Neural progenitor cell (in vitro differentiated cells): ENCODE measurements at places on chromosomes 2 and 18.
A peak's percentile ranks its signal among the peaks of the same experiment; 100 is the strongest.

DNA sequence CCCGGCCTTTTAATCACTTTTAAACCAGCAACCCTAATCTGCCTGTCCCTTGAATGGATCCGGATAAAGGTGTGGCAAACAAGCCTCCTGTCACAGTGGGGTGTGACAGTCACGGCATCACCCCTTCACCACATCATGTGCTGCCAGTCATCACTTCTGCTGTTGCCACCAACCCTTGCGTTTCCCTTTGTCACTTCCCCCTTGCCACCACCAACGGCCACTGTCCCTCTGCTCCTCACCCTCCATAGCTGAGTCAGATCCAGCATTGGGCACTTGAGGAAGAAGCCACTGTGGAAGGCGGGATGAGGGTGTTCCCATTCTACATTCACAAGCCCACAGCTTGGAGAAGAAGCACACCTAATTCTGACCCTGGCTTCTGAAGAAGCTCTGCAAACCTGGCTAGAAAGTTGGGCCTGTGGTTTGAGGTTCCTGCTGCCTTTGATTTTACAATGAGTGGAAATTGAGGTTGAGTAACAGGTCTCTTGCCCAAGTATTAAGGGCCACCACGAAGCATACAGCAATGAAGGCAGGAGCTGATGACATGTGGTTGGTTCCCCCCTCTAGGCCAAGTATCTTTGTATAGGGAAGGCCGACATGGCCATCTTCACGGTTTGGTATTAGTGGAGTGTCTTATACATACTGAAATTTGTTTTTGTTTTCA is 22.9 kb upstream of the DARS1 start:
- no peak for DNase-seq

DNA sequence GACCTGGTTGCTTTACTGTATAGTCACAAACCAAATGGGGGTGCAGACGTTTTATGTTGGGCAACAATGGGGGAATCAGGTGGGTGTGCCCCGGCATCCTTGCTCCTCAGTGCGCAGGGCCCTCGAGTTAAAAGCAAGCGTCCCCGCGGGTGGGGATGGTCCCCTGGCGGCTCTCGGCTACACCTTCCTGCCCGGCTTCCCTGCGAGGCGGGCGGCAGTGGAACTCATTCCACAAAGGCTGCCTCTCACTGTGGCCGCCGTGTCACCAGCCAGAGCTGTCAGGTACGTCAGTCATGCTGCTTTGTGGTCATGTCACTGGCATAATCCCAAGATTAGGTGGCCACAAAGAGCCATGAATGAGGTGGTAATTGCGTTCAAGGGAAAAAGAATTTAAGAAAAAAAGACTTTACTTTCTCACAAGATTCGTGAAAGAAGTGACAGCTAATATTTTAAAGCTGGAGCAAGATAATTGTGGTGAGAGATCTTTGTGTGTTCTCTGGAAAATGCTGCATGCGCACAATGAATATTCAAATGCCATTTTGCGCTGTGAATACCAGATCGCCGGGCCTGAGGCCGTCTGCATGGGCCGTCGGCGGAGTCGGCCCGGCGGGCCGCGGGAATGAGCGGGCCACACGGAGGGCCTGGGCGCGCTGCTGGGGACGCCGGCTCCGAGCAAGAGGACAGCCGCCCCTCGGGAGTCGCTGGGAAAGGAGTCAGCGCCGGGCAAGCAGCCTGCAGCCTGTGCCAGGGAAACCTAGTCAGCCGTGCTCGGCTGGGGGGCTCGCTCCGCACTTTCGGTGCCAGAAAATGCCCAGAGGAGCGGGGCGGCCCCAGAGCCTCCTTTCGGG is 82.3 kb upstream of the LDLRAD4 start:
- peak; percentile 37 for DNase-seq

- peak; percentile 80 for DNase-seq
Measured at GRCh38 chr2:96801005-96801785, 14.9 kb upstream of the CNNM3 start.

DNA sequence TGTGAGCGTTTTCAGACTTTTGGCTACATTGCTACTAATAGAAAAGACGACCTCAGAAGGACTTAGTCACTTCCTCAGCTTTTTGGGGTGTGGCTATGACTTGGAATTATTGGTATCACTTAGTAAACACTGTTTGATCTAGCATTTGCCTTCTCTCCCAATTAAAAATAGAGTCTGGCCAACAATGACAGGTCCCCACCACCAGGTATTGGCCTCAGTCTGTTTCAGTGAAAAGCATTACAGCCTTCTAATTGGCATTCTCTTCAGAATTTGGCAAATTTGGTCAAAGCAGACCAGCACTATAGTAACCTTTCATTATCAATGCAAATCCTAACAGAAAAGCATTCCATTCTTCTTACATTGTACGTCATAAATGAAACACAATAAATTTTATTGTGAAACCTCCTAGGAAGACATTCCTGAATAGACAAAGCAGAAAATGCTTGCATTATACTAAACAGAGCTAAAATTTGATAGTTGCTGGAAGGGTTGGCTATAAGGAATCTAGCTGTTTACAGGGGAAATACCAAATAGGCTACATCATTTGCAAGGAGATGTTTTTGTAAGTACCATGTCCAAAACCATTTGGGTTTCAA is 613.9 kb downstream of the IRS1 start:
- DNase-seq: peak; percentile 43

GRCh38 chr18:58662118-58662517 is 9.1 kb upstream of the MALT1 start:
- no peak for DNase-seq

- DNase-seq: peak; percentile 35
Measured at GRCh38 chr2:219252570-219252899, 508 bp upstream of the TUBA4B start.

GRCh38 chr18:32337347-32337746 is 133.3 kb downstream of the GAREM1 start:
- DNase-seq: no peak

GRCh38 chr2:46471-47345 is at the start of gene FAM110C:
Gene FAM110C, minus strand, starts transcription at chr2:46505. Its CDS starts 120 bp downstream, at chr2:46385.
- peak; percentile 69 for DNase-seq

- peak; percentile 98 for DNase-seq
Measured at GRCh38 chr2:85255813-85256594, 71.8 kb downstream of the TGOLN2 start.
